A673 (cell line): ENCODE measurements at places on chromosomes 5 and 9. TPM values are rescaled to one million over a fixed set of nuclear protein-coding genes. Genes with fewer than 3 reads are reported as not detected.
A peak's percentile ranks its signal among the peaks of the same experiment; 100 is the strongest.

Gene PCDHGA11
- 34.9 and 35.5 TPM in 2 replicates for total RNA-seq

DNA sequence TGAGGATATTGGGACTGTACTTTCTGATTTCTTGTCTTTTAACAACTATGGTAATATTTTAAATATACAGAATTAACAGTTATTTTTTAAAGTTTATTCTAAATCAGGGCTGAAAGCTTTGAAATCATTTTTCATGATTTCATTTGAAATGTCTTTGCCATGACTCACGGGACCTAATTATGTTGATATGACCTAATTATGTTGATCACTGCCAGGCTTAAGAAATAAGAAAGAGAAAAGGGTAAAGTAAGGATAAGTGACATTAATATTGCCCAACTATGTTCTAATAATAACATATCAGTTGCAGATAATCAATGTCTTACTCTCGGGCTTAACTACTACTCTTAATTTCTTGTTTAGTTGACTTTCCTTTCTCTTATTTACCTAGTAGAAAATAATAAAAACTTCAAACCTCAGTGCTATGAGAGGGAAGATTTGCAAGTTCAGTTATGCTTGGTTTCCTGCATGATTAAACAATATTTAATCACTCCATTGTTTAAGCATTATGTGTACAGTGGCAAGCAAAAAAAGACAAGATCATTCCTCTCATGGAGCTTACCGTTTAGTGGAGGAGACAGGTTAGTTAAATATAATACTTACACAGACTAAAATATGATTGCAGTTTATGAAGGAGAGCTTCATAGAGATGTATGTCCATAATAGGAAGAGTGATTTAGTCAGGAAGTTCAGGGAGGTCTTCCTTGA is 67.0 kb upstream of the EIF4EBP3 start:
- peaks cover 25% of the 10 kb centered on the region for H3K36me3 ChIP-seq
- peak; percentile 8 for DNase-seq
- H3K4me1 ChIP-seq: peaks cover 21% of the 10 kb centered on the region
- H3K27ac ChIP-seq: no peak overlapping the region

- no peak overlapping the region for H3K27ac ChIP-seq
- no peaks in the 10 kb centered on the region for H3K36me3 ChIP-seq
- H3K27me3 ChIP-seq: no peaks in the 10 kb centered on the region
Observed at GRCh38 chr9:96139592-96140295, 162.2 kb downstream of the HSD17B3 start.

Gene DOCK8
- not detected in 2 replicates for total RNA-seq

GRCh38 chr5:169503886-169504285 is 79.7 kb upstream of the SPDL1 start:
- H3K4me3 ChIP-seq: no peak overlapping the region
- H3K36me3 ChIP-seq: no peaks in the 10 kb centered on the region
- H3K27me3 ChIP-seq: peaks cover 57% of the 10 kb centered on the region
- peak; percentile 33 for DNase-seq

DNA sequence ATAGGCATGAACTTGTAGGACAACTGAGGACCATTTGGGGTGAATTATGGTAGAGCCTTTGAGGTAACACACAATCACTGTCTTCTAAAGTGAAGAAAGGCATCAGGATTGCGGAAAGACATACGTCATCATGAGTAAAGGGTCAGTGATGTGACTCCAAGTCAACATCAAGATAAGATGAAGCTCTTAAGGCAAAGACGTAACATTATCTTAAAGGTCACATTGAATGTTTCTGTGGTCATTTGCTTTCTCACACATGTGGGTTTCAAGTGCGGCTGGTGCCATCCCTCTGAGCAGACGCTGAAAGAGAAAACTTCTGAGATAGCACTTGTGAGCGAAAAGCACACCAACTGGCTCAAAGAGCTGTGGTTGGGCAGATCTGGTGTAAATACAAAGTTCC is 63.3 kb upstream of the GRAMD2B start:
- no peaks in the 10 kb centered on the region for H3K4me1 ChIP-seq
- DNase-seq: no peak
- H3K27me3 ChIP-seq: no peaks in the 10 kb centered on the region
- no peak overlapping the region for H3K4me3 ChIP-seq
- no peaks in the 10 kb centered on the region for H3K36me3 ChIP-seq

GRCh38 chr9:38405785-38406184 is 13.3 kb downstream of the ALDH1B1 start:
- H3K4me3 ChIP-seq: no peak overlapping the region
- H3K36me3 ChIP-seq: no peaks in the 10 kb centered on the region
- no peaks in the 10 kb centered on the region for H3K4me1 ChIP-seq
- peaks cover 12% of the 10 kb centered on the region for H3K27me3 ChIP-seq

- no peaks in the 10 kb centered on the region for H3K36me3 ChIP-seq
- no peak for DNase-seq
- no peak overlapping the region for H3K27ac ChIP-seq
- H3K27me3 ChIP-seq: no peaks in the 10 kb centered on the region
Observed at GRCh38 chr5:143057580-143057999, 287.4 kb downstream of the ARHGAP26 start.

DNA sequence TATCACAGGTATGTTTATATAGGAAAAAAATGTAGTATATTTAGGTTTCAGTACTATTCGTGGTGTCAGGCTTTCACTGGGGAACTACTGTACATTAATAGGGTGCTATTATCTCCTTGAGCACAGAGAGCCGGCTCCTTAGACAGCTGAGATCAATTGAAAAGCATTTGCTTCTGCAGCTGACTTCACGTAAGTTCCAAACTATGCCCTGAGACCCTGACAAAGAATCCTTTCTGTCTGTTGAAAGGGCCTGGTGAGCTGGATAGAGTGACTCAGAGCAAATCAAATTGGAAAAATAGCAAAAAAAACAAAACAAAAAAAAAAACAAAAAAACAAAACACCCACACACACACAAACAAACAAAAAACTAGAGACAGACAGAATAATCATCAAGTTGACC is 652.0 kb downstream of the MTRR start:
- H3K36me3 ChIP-seq: no peaks in the 10 kb centered on the region
- no peaks in the 10 kb centered on the region for H3K4me1 ChIP-seq
- no peak for DNase-seq
- H3K27ac ChIP-seq: no peak overlapping the region

DNA sequence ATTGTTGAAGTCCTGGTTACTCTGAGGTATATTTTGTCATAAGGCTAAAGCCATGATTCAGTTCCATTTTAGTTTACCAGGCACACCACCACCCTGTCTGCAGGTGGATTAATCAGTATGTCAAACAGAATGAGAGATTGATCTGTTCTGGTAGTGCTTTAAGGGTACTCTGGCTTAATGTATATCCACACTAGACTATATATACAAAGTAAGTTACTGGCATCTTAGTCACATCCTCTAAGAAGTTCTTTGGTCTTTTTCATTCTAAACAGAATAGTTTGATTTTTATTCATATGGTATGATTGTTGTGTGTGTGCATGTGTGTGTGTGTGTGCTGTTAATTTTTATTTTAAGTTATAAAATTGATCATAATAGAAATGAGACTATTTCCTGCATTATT is 61.8 kb downstream of the RAB24 start:
- no peaks in the 10 kb centered on the region for H3K27me3 ChIP-seq
- no peak for DNase-seq
- no peak overlapping the region for H3K4me3 ChIP-seq
- peaks cover 39% of the 10 kb centered on the region for H3K36me3 ChIP-seq
- H3K27ac ChIP-seq: no peak overlapping the region

DNA sequence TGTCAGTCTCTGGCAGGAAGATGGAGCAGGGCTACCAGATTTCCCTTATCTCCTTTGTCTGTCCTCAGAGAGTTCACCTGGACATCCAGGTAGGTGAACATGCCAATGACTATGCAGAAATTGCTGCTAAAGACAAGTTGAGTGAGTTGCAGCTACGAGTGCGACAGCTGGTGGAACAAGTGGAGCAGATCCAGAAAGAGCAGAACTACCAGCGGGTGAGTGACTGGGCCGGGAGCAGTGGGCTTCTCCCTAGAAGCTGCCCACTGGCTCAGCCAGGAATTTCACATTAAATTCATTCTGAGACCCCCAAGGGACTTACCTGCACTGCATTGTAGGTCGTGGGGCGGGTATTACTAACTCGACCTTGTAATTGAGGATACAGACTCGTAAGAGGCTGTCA is 2.1 kb downstream of the TMED9 start:
- no peaks in the 10 kb centered on the region for H3K4me1 ChIP-seq
- no peak overlapping the region for H3K4me3 ChIP-seq
- H3K27me3 ChIP-seq: peaks cover 3% of the 10 kb centered on the region
- DNase-seq: no peak
- peaks cover 20% of the 10 kb centered on the region for H3K36me3 ChIP-seq

GRCh38 chr9:126335837-126336735 is 9.5 kb downstream of the MVB12B start:
- H3K4me3 ChIP-seq: no peak overlapping the region
- no peaks in the 10 kb centered on the region for H3K36me3 ChIP-seq
- H3K27me3 ChIP-seq: no peaks in the 10 kb centered on the region
- H3K4me1 ChIP-seq: peaks cover 5% of the 10 kb centered on the region

DNA sequence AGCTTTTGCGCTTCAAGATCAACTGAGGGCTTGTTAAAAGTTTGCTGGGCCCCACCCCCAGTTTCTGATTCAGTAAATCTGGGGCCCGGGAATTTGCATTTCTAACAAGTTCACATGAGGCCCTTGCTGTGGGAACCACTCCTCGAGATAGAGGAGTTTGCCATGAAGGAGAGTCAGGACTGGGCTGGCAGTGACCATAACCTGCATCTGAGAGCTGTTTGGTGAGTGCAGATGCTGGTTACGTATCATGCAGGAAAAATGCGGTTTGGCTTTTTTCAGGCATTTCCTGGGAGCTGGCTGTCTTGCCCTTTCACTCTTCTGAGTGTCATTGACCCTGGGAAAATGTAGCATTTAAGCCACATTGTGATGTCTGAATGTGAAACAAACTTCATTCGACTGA is 9.4 kb upstream of the ANGPTL2 start:
- H3K36me3 ChIP-seq: no peaks in the 10 kb centered on the region
- no peaks in the 10 kb centered on the region for H3K4me1 ChIP-seq
- no peak overlapping the region for H3K27ac ChIP-seq
- no peak for DNase-seq

GRCh38 chr5:154491941-154492340 is 13.9 kb upstream of the HAND1 start:
- no peaks in the 10 kb centered on the region for H3K4me1 ChIP-seq
- no peaks in the 10 kb centered on the region for H3K36me3 ChIP-seq
- DNase-seq: no peak
- no peak overlapping the region for H3K4me3 ChIP-seq
- no peak overlapping the region for H3K27ac ChIP-seq

- H3K27me3 ChIP-seq: no peaks in the 10 kb centered on the region
- no peaks in the 10 kb centered on the region for H3K36me3 ChIP-seq
- DNase-seq: no peak
- H3K4me1 ChIP-seq: no peaks in the 10 kb centered on the region
Observed at GRCh38 chr5:9895302-9895645, 265.1 kb upstream of the TAS2R1 start.

Gene TAF11L10
- 1.4 and 1.7 TPM in 2 replicates for total RNA-seq

Gene RUSC2
- 19.4 and 22.2 TPM in 2 replicates for total RNA-seq

GRCh38 chr9:77987081-77987656 is 44.4 kb downstream of the GNAQ start:
- H3K4me3 ChIP-seq: no peak overlapping the region
- H3K27ac ChIP-seq: no peak overlapping the region
- no peaks in the 10 kb centered on the region for H3K27me3 ChIP-seq

Gene FAM78A
- 0.84 and 1.7 TPM in 2 replicates for total RNA-seq

Gene OTULINL
- total RNA-seq: 0.13 and 0.59 TPM in 2 replicates

Gene HABP4
- total RNA-seq: 11.3 and 11.6 TPM in 2 replicates

Gene CNTNAP3
- not detected in 2 replicates for total RNA-seq
